ENCODE measurements at places on chromosomes 4 and X. TPM values are rescaled to one million over a fixed set of nuclear protein-coding genes. Genes with fewer than 3 reads are reported as not detected.

The HGFAC gene
- not detected for total RNA-seq

The VCX gene
- not detected for total RNA-seq

The NR3C2 gene
- total RNA-seq, result 29.1 TPM

The FGFBP2 gene
- 84.5 TPM for total RNA-seq

The METTL14 gene
- 55.9 TPM for total RNA-seq

The SPP1 gene
- total RNA-seq, result 0.10 TPM

All from mononuclear cell (primary cell).